ENCODE measurements at places on chromosomes 7 and 10.

- no peak for DNase-seq
These were observed 75.1 kb downstream of the RELN start for GRCh38 chr7:103914147-103914899.

DNA sequence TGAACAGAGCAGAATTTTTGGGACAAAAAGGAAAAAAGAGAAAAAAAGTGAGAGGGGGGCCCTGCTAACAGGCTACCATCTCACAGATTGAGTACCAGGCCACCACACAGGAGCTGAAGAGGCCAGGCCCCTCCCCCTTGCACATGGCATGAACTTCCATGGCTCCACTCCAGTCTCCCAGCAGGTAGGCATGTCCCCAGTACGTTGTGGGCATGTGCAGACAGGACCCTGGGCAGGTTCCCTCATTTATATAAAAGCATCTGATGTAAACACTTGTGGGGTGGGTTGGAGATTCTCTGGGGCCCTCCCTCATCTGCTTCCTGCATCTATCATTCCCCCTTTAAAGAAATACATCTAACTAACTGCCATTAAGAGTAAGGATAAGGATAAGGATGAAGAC is 45.0 kb upstream of the AKR1C1 start:
- DNase-seq, result no peak

DNA sequence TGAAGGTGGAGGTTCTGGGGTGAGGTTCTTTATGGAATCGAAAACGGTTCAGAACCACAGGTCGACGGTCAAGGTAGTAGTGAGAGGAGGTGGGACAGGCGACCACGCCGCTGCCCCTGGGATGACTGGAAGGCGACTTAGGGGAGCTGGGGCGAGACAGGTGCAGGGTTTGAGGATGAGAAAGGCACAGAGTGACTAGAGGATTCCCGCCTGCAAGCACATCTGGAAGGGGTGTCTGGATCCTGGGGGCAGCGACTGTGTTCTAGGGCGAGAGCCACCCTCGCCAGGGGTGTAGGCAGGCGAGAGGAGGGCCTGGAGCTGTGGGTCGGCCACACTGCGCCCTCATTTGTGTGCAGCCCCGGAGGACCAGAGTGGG is 468 bp upstream of the IRF5 start:
- DNase-seq, result no peak

GRCh38 chr7:34236057-34236456 is 330.7 kb downstream of the BMPER start:
- no peak for DNase-seq

DNA sequence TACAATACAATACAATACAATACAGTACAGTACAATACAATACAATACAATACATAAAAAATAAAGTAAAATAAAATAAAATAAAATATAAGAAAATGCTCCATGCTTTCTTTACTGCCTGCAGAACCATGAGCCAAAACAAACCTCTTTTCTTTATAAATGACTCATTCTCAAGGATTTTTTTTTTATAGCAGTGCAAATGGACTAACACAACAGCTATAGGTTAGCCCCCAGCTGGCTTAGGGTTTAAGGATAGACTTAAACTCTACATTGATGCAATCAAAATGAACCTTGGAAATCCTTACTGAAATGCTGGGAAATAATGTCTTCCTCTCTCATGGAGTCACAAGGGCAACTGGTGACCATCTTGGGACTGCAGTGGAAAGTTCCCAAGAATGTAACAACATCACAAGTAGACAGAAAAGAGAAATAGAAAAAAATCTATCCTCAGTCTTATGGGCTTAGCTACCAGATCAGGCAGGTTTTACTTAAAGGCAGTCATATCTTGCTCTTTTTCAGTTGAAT is 348.9 kb downstream of the ARL4A start:
- no peak for DNase-seq

Measured in stimulated activated CD4-positive, alpha-beta T cell treated with anti-CD3 and anti-CD28 coated beads, Interleukin-1b, Interleukin-23, amount 100 ng/mL, for 1 hour (primary cell).